ENCODE measurements at places on chromosomes 2 and 18.

GRCh38 chr2:9423922-9424272 lies 443 bp downstream of the CPSF3 start:
- no peak for DNase-seq

DNA sequence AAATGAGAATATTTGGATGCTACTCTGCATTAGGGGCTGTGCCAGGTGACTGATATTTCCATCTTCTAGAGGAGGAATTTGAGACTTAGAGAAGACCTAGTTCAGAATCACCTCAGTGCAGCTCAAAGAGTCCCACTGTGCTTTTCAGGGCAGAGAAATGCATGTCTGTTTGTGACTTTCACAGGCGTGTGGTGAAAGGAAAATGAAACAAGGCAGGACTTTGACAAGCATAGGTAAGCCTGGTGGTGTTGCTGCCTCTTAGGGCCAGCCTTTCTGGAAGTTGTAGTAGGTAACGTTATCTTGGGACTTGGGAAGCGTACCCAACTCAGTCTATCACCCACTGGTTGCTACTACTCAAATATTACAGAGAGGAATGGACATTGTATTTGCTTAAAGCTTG lies 2.6 kb downstream of the GPR39 start:
- DNase-seq, result no peak

GRCh38 chr18:23563377-23564043 lies 22.8 kb downstream of the NPC1 start:
- no peak for DNase-seq

- DNase-seq, result no peak
Observed at GRCh38 chr2:217622205-217623060, 380.4 kb downstream of the TNS1 start.

DNA sequence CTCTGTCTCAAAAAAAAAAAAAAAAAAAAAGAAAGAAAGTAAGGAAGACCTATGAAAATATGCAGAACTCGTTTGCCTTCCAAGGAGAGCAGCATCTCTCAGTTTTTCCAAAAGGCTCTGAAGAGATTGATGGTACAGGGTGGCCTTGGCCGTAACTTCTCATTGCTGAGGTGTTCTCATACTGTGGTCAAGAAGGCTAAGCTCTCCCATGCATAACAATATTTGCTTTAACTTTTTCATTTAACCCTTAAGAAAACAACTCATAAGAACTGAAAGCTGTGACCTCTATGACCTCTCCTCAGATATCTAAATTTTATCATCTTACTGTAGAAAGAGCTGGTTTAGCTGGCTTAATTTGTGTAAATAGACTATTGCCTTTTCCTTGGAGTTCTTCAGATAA lies 37.1 kb upstream of the GATA6 start:
- no peak for DNase-seq

DNA sequence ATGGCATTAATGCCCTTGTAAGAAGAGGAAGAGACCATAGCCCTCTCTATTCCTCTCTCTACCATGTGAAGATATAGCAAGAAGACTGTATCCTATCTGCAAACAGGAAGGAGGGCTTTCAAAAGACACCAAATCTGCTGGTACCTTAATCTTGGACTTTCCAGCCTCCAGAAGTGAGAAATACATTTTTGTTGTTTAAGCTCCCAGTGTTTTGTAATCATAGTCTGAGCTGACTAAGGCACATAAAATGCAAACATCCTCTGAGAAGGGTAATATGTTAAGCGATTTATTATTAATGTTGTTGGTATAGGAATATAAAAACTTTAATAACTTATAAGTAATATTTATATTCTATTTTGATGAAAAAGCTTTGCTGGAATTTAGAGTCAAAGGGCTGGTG lies 559.8 kb downstream of the SUCLG1 start:
- DNase-seq, result no peak

- DNase-seq, result no peak
Observed at GRCh38 chr18:56987236-56987635, 159.7 kb upstream of the BOD1L2 start.

DNA sequence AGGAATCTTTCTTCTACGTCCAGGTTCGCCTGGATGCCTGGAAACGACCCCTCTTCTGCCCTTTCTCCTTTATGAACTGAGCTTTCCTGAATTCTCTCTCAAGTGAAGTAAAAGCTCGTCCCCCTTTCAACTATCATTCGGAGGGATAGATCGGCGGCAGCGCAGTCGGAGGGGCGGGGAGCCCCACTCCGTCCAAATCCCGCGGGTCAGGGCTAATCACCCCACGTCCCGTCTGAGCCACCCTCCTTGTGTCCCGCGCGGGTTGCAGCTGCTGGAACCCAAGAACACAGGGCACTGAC lies 367 bp downstream of the FBXO48 start:
- DNase-seq, result no peak

DNA sequence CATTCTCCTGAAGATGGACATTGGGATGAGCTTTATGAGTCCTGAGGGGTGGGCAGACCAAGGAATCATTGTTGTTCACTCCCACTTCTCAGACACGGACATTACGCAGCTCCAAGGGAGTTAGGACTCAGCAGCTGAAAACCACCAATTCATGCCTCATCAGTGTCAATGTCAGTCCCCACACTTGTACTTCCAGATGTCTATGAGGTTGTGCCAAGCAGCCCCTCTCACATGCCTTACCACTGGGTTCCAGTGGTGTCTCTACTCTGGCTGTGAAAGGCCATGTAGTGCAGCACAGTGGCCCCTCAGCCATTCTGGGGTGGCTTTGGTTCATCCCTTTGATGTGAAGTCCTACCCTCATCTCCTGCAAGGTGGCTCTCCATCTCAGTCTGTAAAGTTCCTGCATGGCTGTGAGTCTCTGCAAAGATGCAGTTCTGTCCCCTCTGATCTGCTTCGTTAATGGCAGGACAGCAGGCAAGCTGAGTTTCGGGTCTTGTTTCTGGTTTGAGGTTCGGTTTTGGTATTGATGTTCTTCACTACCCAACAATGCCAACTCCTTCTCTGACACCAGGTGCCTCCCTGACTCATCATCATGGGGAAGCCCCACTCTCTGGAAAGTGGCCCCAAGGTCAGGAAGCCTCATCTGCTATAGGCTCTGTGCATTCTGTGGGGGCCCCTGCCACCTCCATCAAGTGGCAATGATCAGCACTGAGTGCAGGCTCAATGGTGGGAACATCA lies 14.0 kb upstream of the COL6A3 start:
- DNase-seq, result no peak

GRCh38 chr18:31677592-31677991 lies 6.8 kb downstream of the B4GALT6 start:
- no peak for DNase-seq

DNA sequence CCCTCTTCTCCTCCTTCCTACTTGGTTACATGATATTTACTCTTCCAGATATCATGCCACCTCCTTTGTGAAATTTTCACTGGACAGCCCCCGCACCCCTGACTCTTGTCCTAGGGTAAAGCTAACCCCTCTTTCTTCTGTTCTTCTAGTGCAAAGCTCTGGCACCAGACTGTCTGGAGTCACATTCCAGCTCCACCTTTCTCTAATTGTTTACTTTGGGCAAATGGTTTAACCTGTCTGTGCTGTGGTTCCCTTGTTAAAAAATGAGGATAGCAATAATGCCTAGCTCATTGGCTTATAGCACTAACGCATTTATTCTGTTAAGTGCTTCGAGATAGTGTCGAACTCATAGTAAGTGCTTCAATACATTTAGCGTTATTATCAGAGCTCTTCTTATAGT lies 306.2 kb downstream of the ALK start:
- no peak for DNase-seq
